ENCODE measurements at places on chromosomes 11 and 22.

GRCh38 chr11:17743808-17744119, 9.2 kb downstream of the KCNC1 start:
- no peak for DNase-seq

DNA sequence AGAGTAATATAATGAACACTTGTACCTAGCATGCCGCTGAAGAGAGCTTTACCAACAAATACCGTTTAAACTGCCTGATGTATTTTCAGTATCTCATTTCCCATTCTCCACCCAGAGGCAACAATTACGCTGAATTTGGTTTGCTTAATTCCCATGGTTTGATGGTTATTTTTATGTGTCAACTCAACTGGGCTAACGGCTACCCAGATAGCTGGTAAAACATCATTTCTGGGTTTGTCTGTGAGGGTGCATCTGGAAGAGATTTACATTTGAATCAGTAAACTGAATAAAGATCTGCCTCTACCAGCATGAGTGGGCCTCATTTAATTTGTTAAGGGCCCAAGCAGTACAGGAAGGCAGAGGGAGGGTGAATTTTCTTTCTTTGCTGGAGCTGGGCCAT, 377.9 kb downstream of the DYNC2H1 start:
- no peak for DNase-seq

DNA sequence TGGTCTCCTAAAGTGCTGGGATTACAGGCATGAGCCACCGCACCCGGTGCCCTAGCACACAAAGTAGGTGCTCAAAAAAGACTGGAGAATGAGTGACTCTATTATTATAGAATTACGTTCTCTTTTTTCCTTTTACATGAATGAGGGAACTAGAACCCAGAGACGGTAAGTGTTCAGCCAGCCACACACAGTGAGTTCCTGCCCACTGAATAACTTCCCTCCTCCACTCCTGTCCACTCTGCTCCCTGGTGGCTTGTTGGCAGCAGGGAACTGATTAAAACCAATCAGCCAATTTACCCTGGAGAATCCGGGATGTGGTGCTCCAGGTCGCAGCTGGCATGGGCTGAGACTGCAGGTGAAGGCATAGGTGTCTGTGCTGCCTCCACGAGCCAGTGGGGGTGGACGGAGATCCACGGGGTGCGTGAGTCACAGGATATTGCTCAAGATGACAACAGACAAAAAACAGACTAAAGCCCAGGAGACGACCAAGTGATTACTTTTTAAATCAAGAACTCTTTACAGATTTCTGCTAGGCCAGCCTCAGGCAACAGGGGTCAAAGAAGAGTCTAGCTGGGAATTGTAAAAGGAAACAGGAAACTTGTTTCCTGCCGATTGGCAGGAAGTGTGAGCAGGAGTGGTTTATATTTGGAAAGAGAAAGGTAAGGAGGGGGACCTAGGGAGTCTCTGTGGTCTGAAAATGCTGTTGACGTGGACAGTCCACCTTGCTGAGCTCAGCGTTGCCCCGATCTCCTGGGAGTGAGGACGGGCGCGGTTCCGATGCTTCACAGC, 95.2 kb upstream of the TP53I11 start:
- DNase-seq, result no peak

DNA sequence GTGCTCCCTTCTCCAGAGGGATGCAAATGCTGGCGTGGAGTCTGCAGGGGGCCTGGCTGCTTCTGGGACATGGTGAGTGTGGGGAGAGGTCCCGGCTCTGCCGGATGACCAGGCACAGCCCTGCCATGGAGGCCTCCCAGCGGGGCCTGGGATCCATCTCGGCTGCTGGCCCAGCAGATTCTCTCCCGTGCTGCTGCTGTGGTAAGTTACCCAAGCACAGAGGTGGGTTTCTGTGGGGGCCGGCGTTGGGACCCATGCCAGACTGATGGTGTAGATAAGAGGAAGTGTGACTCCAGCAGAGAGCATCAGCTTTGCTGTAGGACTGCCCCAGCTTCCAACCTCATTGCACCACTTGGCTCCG, 147.5 kb upstream of the B3GAT1 start:
- DNase-seq, result no peak

DNA sequence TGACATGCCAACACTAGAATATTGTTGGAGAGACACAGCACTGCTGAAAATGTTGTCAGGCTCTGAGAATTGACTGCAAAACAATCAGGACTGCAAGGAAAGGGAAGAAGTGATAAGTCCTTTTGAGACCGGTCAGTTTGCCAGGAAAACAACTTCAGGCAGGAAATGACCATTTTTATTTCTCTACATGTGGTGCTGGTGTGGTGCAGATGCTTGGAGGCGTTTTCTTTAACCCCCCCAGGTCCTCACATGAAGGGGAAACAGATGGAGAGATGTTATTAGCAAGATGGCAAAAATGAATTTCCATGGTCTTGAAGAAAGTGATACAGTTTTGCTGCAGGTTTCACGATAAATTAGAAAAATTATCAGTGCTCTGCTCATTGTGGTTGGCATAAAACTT, 5.7 kb downstream of the AP2A2 start:
- no peak for DNase-seq

- DNase-seq, result no peak
Observed at GRCh38 chr11:36103933-36104530, 160.2 kb downstream of the LDLRAD3 start.

- DNase-seq, result no peak
Observed at GRCh38 chr11:88629496-88629895, 292.0 kb upstream of the CTSC start.

- no peak for DNase-seq
Observed at GRCh38 chr11:115383431-115383830, 120.8 kb downstream of the CADM1 start.

GRCh38 chr11:120043328-120043945, 94.5 kb downstream of the TRIM29 start:
- DNase-seq, result no peak

Measured in activated CD4-positive, alpha-beta T cell treated with anti-CD3 and anti-CD28 coated beads, Interleukin-2, amount 10 ng/mL, durations not matched to agents 7 days and 5 days (primary cell).